ENCODE measurements at places on chromosomes 5 and 9. TPM values are rescaled to one million over a fixed set of nuclear protein-coding genes. Genes with fewer than 3 reads are reported as not detected.

Gene RGS7BP
- total RNA-seq, result 3.0 TPM

Gene PTTG1
- total RNA-seq, result 1.7 TPM

- no peak for DNase-seq
- H3K36me3 ChIP-seq, result no peaks in the 10 kb centered on the region
- H3K4me3 ChIP-seq, result no peak overlapping the region
- H3K4me1 ChIP-seq, result no peaks in the 10 kb centered on the region
- H3K27ac ChIP-seq, result no peak overlapping the region
- H3K27me3 ChIP-seq, result no peaks in the 10 kb centered on the region
Observed at GRCh38 chr5:97452646-97453045, 269.6 kb upstream of the RIOK2 start.

DNA sequence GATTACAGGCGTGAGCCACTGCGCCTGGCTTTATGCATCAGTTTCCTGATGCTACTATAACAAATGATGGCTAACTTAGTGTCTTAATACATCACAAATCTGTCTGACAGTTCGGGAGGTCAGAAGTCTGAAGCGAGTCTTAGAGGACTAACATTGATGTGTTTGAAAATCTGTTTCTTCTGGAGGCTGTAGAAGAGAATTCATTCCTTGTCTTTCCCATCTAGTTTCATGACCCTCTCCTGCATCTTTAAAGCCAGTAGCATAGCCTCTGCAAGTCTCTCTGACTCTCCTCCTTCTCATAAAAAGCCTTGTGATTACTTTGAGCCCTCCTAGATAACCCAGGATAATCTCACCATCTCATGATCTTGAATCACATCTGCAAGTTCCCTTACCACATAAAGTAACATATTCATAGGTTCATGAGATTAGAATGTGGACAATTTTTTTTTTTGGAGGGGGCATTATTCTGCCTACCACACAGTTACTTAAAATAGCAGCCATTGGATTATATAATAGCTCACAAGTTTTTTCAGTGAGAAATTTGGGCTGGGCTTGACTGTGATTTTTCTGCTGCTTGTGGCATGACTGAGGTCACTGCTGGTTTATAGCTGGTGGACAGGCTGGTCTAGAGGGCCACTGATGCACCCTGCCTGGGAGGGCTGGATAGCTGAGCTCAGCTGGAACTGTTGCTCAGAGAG, 134.8 kb downstream of the FBXL7 start:
- no peaks in the 10 kb centered on the region for H3K36me3 ChIP-seq
- no peak for DNase-seq
- H3K27me3 ChIP-seq, result no peaks in the 10 kb centered on the region
- H3K27ac ChIP-seq, result no peak overlapping the region

- no peak overlapping the region for H3K27ac ChIP-seq
- no peak overlapping the region for H3K4me3 ChIP-seq
- no peaks in the 10 kb centered on the region for H3K27me3 ChIP-seq
- H3K36me3 ChIP-seq, result no peaks in the 10 kb centered on the region
Observed at GRCh38 chr5:151107084-151107483, 26.2 kb upstream of the TNIP1 start.

GRCh38 chr9:18982262-18982620, 50.8 kb downstream of the SAXO1 start:
- no peak overlapping the region for H3K4me3 ChIP-seq
- no peaks in the 10 kb centered on the region for H3K36me3 ChIP-seq
- H3K4me1 ChIP-seq, result peaks cover 6% of the 10 kb centered on the region
- DNase-seq, result peak; percentile 33
- H3K27ac ChIP-seq, result no peak overlapping the region

DNA sequence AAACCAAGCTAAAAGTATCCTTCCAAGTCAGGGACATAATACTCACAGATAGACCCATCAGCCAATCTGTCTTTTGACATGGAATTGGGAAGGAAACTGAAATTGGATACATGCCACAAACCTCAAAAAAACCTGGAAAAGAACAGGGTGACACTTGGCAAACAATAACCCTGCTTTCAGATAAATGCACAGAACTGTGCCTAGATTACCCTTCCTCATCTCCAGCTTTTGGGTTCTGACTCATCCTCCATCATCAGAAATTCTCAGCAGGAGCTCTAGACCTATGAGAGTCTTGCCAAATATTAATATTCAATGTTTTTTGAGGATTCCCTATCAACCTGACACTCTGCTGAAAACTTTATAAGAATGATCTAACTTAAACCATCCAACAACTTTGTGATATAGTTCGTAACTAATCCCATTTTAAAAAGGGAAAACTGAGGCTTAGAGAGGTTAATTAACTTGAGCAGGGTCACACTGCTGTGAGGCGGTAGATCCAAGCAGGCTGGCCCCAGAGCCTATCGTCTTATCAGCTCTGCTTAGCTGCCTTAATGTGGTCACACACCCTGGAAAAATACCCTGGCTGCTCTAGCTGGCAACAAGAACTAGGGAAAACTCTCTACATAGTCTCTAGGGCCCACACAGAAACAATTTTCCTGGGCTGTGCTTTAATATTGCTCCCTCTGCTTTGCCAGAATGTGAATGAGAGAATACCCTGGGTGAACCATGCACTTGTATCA, 157.0 kb upstream of the TRPC7 start:
- no peak for DNase-seq
- no peak overlapping the region for H3K27ac ChIP-seq
- H3K4me3 ChIP-seq, result no peak overlapping the region

GRCh38 chr9:134814598-134815215, 65.9 kb upstream of the FCN2 start:
- no peak overlapping the region for H3K27ac ChIP-seq
- H3K4me3 ChIP-seq, result no peak overlapping the region
- no peaks in the 10 kb centered on the region for H3K27me3 ChIP-seq
- peaks cover 3% of the 10 kb centered on the region for H3K4me1 ChIP-seq

DNA sequence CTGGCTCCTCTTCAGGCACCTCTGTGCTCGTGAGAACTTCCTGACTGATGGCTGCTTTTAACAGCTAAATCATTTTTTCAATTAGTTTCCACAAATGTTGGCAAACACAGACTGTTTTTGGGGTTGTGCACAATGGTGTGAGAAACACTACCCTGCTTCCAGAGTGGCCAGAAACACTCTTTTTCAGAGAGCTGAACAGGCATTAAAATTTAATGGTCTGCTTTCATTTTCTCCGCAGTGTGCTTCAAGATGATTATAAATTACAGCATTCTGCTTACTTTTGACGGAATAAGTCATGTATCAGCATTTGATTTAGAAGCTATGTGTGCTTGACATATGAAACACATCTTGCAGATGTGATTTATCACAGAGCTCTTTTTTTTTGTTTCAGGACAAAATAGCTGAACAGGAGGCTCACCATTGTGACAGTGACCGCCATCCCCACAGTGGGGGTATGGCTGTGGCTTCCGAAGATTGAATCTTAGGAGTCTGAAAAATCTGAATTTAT, 454.5 kb upstream of the ZNF608 start:
- no peak for DNase-seq
- no peak overlapping the region for H3K27ac ChIP-seq
- no peaks in the 10 kb centered on the region for H3K36me3 ChIP-seq
- H3K4me3 ChIP-seq, result peak overlapping the region; percentile 36
- peaks cover 36% of the 10 kb centered on the region for H3K4me1 ChIP-seq
